NCI-H2029 treated with DMSO at 0.1 percent for 48 hours (cell line): ENCODE measurements at places on chromosomes 2 and 18.

DNA sequence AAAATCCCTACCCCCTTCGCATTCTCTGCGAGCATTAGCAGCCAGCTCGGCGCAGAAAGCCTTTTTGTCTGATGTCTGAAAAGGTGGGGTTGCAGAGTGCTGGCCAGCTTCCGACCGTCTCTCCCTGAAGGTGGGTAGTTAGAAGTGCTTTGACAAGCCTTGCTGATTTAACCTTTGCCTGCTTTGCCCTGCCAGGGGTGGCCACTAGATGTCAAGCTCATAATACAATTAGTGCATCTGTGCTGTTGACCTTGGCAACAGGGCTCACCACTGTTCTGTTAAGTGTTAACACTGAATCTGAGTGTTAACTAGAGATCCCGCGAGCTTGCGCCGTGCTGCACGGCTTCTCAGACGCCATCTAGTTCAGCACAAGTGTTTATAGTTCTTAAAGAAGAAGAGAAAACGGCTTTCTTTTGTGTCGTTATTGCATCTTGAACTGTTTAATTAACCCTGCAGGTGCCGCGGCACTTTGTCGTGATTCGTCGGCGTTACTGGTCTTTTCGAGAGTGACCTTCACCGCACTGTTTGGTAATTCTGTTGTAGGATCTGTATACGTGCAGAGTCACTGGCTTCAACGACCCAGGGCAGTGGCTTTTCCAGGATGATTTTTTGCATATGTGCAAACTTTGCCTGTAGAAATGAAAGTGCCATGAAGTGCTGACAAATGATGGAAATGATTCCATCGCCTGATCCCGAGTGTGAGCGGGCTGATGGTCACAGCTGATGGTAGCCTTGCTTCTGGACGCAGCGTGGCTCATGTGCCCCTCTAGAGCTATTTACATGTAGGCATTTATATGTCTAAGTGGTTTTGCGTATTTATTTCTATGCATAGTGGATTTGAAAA lies 5.5 kb downstream of the SALL3 start:
- DNase-seq, result peak; percentile 39

GRCh38 chr2:240777456-240778212 lies 42.4 kb downstream of the KIF1A start:
- DNase-seq, result no peak

GRCh38 chr18:77677536-77677935 lies 427.9 kb downstream of the GALR1 start:
- no peak for DNase-seq

DNA sequence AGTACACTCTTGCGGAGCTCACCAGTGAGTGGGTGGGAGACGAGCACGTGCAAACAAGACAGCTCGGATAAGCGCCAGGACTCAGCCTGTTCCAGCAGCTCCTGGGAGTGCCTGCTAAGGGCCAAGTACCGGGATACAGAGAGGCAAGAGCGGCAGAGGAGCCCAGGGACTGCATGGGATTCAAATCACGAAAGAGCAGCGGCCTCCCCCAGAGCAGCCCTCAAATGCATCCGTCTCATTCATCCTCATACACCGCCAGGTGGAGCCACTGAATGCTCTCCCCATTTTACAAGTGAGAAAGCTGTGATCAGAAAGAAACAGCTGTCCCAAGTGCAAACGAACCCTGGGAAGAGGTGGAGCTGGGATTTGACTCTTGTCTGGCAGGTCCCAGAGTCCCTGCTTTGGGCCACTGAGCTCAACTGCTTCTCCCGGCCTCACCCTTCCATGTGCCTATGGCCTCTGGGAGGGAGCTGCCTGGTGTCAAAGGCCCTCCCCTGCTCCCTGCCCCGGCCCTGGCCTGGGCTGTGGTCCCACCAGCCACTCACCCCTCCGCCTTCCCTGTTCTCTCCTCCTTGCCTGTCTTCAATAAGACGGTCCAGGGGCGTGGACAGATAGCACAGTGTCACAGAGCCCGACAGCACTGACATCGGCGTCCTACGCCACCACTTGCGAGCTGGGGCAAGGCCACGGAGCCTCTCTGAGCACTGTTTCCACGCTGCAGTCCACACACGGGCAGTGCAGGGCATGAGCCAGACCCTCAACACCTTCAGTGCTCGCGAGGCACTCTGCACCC lies 72.8 kb upstream of the TAF1B start:
- DNase-seq, result no peak

GRCh38 chr18:44786688-44787087 lies 106.0 kb downstream of the SETBP1 start:
- DNase-seq, result no peak

- no peak for DNase-seq
These were observed 84.2 kb upstream of the LAPTM4A start for GRCh38 chr2:20135631-20136050.

- no peak for DNase-seq
These were observed 2.1 kb upstream of the SNED1 start for GRCh38 chr2:240996161-240996833.

GRCh38 chr2:9982248-9982647 lies 30.8 kb downstream of the GRHL1 start:
- DNase-seq, result no peak

DNA sequence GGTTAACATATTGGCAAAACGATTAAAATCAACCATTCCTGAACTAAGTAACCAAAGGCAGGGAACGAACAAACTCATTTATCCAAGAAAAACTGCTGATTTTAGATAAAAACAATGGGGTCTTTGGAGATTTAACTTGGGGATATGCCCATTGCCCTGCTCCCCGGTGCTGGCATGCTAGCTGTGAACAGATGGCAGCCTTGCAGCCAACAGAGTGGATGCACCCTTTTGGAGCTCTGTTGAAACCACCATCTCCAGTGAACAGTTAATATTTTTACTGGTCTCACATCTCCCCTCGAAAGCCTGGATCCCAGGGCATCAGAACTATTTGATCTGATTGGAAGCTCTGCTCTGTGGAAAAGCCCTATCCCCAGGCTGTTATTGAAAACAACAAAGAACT lies 303.1 kb downstream of the TGIF1 start:
- DNase-seq, result no peak

DNA sequence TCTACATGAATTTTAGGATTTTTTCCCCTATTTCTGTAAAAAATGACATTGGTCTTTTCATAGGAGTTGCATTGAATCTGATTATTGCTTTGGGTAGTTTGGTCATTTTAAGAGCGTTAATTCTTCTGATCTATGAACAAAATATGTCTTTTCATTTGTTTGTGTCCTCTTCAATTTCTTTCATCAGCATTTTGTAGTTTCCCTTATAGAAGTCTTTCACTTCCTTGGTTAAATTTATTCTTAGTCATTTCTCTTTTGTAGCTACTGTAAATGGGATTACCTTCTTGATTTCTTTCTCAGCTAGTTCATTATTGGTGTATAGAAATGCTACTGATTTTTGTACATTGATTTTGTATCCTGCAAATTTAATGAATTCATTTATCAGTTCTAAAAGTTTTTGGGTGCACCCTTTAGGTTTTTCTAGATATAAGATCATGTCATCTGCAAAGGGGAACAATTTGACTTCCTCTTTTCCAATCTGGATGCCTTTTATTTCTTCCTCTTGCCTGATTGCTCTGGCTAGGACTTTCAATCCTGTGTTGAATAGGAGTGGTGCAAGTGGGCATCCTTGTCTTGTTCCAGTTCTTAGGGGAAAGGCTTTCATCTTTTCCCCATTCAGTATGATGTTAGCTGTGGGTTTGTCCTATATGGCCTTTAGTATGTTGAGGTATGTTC lies 36.6 kb upstream of the AAK1 start:
- DNase-seq, result no peak

GRCh38 chr2:221309892-221310583 lies 262.1 kb downstream of the EPHA4 start:
- no peak for DNase-seq

DNA sequence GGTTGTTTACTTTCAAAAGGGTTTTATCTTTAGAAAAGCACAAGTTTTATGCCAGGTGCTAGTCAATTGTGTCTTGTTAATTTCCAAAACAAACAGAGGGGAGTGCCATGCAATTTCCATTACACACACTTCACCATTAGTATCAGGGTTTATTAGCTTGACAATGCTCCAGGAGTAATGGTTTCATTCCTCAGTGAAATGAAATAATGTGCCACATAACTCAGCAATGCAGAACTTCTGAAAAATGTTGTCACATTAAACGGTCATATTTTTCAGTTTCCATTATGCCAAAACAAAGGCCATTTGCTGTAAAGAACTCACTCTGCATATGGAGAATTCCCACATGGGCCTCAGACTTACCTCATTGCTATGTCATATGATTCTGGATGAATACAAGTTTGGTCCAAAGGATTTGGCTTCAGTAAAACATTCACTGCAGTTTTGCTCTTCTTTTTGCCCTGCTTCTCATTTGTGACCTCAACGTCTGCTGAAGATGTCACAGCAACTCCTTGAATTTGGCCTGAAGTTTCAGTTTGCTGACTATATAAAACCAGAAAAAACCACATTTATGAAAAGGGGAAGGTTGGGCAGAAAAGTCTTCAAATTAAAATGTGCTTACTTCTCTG lies 198.2 kb downstream of the SRBD1 start:
- no peak for DNase-seq

- DNase-seq, result no peak
These were observed 292.7 kb downstream of the ERBB4 start for GRCh38 chr2:212245880-212246279.

DNA sequence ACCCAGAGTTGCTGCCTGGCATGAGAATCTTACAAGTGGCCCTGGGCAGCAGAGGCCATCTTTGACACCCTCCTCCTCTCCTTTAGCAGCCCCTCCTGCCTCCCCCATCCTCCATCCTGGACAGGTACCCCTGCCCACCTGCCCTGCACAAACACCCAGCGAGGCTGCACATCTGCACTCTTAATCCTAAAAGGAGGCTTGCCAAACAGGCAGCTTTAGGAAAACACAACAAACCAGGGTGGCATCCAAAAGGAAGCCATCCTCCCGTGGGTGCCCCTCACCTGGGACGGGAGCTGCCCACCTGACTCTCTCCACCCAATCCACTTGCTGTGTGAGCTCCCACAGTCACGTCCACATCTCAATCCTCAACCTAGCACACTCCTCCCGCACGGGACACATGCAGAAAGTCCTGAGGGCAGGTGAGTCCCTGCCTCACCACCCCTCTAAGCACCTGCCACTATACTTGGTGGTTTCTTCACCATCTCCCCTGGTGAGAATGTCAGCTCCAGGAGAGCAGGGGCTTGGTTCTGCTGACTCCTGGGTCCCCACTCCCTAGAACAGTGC lies 5.8 kb downstream of the BIN1 start:
- no peak for DNase-seq

- no peak for DNase-seq
These were observed 83.8 kb upstream of the TLK1 start for GRCh38 chr2:171244466-171244969.

DNA sequence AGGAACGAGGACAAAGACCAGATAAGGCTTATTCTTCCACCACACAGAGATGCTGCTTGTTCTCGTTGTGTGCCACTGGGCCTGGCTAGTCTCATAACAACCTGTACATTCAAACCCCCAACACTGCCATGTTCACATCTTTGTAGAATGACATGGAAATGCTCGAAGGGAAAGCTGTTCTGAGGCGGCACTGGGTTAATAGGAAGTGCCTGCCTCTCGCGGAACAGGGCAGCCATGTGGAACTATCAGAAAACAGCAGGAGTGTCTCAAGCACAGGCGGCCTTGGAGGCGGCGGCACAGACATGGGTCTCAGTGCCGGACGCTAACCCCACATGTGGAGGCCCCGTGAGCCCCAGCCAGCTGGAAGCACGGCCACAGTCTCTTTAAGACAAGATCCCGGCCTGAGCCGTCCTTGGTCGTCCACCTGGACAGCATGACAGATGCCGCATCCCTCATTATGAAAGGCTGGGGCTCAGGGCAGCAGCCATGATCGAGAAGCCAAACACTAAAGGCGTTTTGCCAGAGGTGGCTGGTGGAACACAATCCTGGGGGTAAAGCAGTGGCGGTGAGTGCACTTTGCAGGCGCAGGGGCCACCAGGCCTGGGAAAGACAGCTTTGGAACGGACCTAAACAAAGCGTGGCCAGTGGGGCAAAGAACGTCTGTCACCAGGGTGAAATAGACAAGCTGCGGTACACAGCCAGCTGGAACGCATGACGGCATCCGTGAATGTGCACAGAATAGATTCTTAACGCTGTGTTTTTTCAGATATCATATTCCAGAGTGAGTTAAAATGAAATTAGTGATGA lies 161.0 kb downstream of the HDAC4 start:
- no peak for DNase-seq

DNA sequence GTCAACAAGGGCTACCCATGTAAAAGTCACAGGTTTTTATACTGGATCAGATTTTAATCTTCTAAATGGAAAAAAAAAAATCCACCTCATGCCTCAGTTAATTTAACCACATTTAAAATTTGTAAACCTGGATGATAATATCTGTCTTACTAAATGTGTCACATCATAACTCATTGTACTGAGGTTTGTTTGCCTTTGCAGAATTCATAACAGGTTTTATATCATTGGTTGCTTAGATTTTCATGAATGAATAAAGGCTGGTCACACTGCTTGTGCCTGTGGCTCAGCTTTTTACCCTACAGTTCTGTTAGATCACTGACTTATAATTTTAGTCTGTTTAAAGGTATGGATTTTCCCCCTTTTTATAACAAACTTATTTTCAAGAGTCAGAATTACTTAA lies 48.9 kb downstream of the PSMD14 start:
- no peak for DNase-seq

DNA sequence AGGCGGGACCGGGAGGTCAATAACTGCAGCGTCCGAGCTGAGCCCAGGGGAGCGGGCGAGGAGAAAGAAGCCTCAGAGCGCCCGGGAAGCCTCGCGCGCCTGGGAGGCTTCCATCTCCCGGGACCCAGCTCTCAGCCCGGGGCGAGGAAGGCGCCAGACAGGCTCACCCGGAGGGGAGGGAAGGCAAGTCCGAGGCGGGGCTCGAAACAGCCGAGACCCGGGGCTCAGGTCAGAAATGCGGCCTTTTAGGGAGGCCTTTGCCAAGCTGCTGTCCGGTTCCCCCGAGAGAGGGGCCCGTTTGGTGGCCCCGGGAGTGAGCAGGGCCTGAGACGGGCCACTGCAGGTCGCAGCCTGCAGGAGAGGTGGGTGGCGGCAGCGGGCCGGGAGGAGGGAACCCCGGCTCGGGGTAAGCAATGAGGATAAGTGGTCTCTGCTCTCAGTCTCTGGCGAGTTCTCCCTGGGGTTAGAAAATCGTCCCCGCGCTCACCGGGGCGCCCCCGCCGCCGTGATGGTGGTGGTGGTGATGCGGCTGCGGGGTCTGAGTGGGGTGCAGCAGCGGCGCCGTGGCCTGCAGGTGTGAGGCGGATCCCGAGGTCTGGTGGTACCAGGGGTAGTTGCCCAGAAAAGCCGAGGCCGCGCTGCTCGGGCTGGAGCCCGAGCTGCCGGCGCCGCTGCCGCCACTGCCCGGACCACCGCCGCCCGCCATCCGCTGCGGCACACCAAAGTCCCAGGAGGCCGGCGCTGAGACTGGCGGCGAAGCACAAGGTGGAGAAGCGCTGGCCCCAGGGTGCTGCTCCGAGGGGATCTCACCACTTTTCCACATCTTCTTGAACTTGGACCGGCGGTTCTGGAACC lies 2.4 kb downstream of the DLX2 start:
- no peak for DNase-seq

GRCh38 chr2:68377137-68377780 lies 12.2 kb downstream of the PLEK start:
- DNase-seq, result no peak

DNA sequence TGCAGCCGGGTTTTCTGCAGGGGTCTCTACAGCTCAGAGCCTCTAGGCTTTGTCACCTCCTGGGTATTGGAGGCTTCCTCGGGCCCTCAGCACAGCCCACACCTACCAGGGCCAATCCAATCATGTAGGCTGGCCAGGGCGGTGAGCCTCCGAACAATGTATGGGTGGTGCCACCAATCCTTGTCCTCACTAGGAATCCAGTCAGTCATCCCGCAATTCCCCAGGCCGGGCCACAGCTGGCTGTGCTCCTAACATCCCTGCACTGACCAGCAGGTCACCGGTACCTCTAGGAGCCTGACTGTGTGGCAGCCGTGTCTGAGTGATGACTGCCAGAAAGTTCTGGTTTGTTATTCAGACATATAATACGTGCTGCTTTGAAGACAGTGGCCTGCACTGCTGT lies 129.4 kb downstream of the SH3RF3 start:
- no peak for DNase-seq
